Cortex of kidney (tissue), 1 donor: ENCODE measurements at places on chromosomes 3 and 15.

GRCh38 chr15:89446255-89446891, 50.0 kb downstream of the RHCG start:
- no peak for DNase-seq

- no peak for DNase-seq
These were observed 122.7 kb downstream of the MEIS2 start for GRCh38 chr15:36977659-36978058.

DNA sequence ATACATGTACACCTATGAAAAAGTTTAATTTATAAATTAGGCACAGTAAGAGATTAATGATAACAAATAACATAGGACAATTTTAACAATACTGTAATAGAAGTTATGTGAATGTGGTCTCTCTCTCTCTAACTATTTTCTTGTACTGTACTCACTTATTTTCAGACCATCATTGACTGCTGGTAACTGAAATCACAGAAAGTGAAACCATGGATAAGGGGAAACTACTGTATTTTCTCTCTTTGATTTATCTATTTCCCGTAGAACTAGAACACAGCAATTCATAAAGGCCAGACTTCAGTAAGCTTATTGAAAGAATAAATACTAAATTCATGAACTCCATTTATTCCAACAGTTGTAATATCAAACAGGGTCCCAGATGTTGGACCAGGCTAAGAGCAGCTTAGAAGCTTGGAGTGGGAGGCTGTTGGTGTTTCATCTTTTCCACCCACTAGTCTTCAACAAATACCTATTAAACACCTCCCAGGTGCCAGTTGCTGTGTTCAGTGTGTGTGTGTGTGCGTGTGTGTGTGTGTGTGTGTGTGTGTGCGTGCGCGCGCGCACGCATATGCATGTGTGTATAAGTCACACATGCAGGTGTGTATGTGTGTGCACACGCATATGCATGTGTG, 235.4 kb downstream of the FOXP1 start:
- no peak for DNase-seq

GRCh38 chr3:72175296-72175858, 390.4 kb upstream of the PROK2 start:
- no peak for DNase-seq

DNA sequence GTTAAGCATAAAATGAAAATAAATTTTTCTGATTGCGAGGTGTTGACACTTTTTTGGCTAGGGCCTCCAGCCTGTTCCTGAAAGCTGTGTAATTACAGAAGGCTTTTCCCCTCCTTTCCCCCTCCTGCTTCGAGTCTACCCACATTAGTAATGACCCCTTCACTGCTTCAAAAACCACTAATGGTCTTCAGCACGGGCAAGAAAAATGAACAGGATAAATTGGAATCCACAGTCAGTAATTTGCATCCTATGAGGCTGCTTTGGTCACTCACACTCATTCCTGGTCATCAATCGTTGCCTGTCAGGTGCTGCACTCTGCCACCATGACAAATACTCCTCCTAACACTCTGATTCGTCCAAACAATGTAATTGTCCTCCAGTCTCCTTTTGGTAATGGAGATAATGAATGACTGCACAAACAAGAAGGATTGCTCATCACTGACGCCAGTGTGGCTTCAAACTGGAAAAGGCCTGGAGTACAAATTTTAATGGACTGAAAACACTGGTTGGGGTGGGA, 148.6 kb downstream of the MEIS2 start:
- DNase-seq = no peak

DNA sequence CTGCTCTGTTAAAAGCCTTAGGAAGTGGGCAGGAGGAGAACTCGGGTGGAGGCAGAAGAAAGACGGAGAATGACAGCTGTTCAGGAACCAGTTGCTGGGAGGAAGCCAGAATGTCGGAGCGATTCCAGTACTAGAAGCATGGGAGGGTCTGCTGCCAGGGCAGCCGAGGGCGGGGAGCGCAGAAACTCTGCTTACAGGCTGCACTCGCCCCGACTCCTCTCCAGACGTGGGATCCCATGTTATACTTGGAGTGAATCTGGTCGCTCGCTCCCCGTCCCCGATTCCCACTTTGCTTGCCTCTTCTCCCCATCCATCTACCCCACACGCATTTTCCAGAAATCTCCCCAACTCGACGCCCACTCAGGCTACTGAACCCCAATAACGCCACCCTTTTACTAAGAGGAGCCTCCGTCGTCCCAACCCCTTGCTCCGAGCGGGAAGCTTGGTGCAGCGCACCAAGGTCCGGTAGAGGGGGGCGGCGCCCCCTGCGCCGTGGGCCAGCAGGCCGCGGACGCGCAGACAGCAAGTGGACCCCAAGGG, 665 bp downstream of the GATM start:
- DNase-seq = no peak

- no peak for DNase-seq
These were observed 103.1 kb upstream of the LRTM1 start for GRCh38 chr3:55030938-55031337.

DNA sequence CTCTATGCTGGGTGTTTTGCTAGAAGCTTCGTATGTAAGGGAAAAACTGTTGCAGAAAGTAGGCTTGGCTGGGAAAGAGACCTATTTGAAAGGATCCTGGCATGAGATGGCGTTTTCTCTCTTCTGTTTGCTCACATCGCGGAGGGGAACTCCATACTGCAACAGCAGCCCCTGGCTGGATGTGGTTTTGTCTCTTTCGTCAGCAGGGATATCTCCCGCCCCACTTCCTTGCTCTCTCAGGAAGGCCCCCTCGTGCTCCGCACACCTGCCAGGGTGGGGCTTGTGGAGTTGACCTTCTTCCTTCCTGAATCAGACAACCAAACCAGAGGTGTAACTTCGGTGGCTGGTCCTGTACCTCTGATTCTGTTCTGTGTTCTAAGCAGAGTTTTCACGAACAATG, 26.4 kb upstream of the MYZAP start:
- DNase-seq = no peak

- DNase-seq = no peak
These were observed 4.9 kb downstream of the MESP2 start for GRCh38 chr15:89781055-89781454.

- DNase-seq = no peak
These were observed 16.9 kb upstream of the FSIP1 start for GRCh38 chr15:39799552-39800011.

GRCh38 chr3:196400331-196400730, 31.9 kb downstream of the UBXN7 start:
- DNase-seq = no peak

DNA sequence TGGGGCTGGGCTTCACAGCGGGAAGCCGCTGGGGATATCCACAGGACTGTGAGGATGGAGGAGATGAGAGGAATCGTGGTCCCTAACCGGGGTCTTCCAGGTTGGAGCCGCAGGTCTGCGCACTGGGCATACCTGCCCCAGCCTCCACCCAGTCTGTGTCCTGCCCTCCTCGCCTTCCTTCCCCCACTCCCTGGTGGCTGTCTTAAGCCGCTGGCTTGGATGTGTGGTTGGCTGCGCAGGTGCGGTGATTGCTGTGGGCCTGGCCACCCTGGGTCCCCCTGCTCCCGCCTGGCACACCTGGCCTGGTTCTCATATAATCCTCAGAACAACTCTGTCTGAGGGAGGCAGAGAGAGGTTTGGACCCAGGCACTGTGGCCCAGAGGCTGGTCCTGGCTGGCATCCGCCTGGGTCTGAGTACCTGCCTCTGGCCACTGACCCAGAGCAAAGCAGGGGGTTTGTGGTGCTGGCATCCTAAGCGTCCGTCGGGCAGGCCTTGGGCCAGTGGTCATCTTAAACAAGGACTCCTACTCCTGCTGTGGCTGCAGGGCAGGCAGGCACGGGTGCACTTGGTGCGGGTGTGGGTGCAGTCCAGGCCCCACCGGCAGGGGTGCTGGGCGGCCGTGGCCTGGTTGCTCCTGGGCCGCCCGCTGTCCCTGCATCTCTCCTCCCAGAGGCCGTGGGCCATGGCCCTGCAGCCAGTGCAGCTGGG, 18.7 kb downstream of the PLXNA1 start:
- DNase-seq = no peak

DNA sequence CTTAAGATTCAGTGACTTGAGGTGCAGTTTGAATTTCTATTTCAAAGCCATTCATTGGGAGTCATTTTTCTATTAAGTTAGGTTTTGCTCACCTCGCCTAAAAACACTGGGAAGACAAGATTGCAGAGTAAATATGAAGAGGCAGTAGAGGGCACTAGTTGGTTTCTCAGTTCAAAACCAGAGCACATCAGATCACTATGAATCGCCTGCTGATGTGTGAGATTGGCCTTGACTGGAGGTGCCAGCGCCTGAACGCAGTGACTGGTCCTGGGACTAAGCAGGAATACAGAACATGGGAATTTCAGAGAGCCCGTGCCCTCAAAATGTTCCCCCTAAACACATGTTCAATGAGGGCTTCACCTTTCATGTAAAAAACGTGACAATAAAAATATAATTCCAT, 229.0 kb downstream of the ITPR1 start:
- DNase-seq = no peak

DNA sequence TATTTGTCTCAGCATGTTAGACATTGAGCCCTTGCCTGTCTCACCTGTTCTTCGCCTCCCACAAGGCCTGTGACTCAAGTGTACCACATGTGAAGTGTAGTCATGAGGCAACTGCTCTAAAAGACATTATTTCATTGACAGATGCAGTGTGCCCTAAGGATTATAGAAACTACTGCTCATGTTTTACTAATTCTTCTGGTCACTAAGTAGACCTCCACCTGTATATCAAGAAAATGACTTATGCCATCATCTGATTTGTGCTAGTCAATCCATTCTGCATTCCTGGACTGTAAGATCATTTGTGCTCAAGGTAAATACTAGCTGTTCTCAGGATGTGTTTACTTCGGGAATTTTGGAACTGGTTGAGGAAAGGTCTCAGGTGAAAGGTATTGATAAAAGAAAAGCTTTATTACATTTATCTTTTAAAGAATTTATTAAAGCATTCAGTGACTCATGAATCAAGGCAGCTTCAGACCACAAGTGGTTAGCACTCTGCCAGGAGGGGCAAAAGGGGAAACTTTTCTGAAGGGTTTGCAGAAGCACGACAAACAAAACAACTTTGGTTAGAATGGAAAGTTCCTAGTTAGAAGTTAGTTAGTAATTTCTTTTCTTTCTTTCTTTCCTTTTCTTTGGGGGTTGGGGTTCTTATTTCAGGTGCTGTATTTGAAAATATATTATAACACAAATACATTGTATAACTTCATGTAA, 465.3 kb upstream of the CBLB start:
- DNase-seq = no peak

- no peak for DNase-seq
These were observed 70.4 kb downstream of the KLF13 start for GRCh38 chr15:31396881-31397560.

- DNase-seq = no peak
These were observed 345.4 kb downstream of the ERC2 start for GRCh38 chr3:56122911-56123310.

GRCh38 chr15:36622836-36623235, 43.4 kb downstream of the CDIN1 start:
- no peak for DNase-seq

DNA sequence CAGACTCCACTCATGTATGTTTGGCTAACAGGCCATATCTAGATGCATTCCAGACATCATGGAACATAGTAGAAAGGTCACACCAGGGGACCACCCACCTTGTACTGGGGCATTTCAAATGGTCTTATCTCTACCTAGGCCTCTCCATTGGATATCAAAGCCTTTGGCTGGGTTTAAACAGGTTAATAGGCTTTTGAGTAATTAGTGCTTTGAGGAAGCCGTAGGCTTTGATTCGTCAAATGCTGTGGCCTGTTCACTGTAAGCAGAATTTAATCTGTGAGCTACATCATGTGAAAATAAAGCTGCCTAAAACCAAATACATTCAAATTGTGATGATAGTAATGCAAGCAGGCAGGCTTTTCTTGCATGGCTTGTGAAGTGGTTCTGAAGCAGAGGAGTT, 129.5 kb downstream of the ST8SIA2 start:
- no peak for DNase-seq
